ENCODE measurements at places on chromosomes 13 and 19.

DNA sequence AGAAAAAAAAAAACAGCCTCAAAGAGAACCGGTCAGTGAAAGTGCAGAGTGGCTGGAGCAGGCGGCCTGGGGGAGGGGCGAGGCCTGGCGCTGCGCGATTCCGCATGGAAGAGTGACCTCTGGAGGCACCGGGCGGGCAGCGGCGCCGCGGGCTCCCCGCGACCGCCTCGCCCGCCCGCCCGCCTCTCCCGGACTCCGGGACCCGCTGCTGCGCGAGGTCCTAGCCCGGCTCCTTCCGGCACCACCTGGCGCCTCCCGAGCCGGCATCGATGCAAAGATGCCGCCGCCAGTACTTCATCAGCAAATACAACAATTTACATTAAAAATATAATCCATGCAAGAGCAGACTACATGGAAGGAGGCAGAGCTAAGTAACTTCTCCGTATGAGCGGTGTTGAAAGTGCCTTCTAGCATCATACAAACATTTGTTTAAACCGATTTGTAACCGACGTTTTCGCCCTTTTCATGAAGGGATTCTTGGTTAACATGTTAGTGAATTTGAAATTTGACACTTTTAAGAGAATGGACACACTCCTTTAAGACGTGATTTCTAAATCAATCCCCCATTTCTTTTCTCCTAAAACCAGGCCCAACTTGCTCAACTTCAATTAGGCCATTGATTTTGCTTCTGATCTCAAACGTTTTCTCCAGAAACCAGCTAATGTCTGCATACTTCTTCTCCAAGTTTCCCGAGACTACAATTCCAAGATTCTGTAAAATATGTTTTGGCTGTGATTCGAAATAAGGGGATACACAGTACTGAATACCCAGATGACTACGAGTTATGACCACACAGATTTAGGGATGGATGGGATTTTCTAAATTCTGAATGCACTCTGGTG lies 2.1 kb downstream of the EFNB2 start:
- peak; percentile 65 for DNase-seq

GRCh38 chr13:23558675-23559536 lies 11.3 kb upstream of the TNFRSF19 start:
- peak; percentile 31 for DNase-seq

DNA sequence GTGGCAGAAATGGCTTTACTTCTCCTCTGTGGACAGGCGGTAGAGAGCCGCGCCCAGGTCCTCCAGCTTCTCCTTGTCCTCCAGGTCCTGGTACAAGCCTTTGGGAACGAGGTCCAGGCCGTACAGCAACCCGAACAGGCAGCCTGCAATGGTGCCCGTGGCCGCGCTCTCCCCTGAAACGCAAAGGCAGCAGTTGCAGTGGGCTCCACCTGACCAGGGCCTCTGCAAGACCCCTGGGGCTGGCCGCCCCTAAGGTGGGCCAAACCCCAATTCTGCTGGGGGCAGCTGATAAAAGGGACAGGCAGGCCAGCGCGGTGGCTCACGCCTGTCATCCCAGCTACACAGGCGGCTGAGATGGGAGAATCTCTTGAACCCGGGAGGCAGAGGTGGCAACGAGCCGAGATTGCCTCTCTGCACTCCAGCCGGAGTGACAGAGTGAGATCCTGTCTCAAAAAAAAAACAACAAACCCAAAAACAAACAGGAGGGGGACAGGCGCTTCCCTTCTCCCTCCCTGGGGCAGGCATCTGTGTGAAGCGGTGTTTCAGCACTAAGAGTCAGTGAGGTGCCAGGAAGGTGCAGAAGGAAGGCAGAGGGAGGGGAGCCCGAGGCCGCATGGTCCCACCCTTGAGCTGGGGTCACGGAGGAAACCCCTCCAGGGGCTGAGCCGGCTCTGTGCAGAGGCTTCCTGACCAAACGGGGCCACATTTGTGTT lies 30.3 kb downstream of the ADPRHL1 start:
- no peak for DNase-seq

DNA sequence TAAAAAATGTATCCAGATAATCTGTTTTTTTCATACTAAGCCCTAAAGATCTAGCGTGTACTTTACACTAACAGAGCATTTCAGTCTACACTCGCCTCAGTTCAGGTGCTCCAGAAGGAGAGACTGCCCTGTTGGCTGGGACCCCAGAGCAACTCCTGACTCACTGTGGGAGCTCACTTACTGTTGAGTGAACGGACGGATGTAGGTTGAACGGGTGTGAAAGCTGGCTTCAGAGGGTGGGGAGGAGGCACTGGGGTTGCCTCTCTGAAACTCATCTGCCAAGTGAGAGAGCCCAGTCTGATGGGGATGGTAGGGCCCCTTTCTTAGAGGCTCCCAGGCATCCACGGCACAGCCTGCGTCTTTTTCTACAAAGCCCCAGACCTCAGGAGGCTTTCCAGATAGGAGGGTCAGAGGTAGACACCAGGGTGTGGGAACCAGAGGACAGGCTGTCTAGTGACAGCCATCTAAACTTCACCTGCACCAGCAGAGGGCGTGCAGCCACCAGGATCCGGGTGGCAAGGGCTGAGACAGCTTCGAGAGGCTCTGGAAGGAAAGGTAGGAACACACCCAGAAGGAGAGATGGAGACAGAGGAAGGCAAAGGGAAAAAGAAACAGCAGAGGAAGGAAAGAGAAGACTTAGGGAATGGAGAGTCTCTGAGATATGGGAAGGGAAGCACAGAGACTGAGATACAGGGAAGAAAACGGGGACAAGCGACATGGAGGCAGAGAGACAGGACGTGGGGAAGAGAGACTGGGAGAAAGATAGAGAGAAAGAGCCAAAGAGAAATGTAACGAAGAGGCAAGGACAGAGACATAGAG lies 3.7 kb downstream of the KASH5 start:
- DNase-seq, result peak; percentile 91

DNA sequence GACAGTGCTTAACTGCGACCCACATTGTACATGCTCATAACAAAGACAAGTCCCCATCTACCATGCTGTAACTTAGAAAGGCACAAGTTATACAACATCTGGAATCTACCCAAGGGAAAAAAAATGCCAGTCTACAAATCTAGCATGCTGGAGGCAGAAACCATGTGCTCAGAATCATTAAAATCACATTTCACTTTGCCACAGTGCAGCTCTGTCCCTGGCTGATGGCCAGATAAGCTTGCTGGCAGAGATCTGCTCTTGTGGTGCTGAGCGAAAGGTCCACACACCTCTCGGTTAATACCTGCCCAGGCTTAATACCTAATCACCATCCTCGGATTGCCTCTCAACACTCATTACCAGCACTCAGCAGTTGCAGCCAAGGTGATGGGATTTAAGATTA lies 74.1 kb upstream of the UQCRFS1 start:
- no peak for DNase-seq

DNA sequence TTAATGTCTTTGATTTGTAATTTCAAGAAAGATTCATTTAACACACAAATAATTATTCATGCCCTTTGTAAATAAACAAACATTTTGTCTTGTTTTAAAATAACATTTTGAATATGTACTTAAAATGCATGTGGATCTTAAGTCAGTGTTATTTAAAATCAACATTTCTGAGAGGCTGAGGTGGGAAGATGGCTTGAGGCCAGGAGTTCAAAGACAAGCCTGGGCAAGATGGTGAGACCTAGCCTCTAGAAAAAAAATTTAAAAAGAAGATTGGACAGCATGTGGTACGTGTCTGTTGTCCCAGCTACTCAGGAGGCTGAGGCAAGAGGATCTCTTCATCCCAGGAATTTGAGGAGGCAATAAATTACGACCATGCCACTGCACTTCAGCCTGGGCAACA lies 1268.2 kb downstream of the SLITRK1 start:
- no peak for DNase-seq

DNA sequence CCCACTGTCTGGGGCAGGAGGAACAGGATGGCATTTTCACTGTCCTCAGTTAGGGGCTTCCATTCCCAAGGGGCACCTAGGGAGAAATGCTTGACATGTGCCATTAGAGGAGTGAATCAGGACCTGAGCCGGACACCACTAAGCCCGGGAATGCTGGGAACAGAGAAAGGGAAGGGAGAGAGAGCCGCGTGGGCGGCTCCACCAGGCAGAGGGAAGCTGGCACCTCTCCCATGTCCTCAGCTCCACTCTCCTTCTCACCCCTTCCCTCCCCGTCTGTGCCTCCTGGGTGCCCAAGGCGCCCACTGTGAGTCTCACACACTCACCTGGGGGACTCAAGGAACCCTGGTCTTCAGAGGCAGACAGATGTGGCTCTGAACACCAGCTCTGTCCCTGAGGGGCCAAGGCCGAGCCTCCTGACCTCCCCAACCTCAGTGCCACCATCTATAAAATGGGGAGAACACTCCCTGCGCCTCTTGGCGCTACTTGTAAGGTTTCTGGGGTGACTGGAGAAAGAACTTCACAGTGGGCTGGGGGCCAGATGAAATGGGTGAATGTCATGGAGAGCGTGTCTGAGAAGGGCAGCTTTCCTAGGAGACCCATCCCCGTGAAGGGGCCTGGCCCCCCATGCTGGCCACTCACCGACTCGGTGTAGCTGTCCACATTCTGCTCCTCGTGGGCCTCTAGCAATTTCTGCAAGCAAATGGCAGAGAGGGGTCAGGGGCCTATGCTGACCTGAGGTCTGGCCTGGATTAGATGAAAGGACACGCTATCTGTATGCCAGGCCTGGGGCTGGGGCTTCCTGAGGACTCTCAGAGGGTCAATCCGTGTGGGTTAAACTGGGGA lies 5.3 kb upstream of the KPTN start:
- DNase-seq, result no peak

- no peak for DNase-seq
Observed at GRCh38 chr13:78036841-78037240, 118.2 kb upstream of the EDNRB start.

- no peak for DNase-seq
Observed at GRCh38 chr19:41546961-41547360, 29.0 kb upstream of the CEACAM21 start.

- no peak for DNase-seq
Observed at GRCh38 chr13:30113983-30114570, 193.3 kb downstream of the KATNAL1 start.

- DNase-seq, result peak; percentile 56
Observed at GRCh38 chr19:16376649-16377048, 52.0 kb downstream of the KLF2 start.

- no peak for DNase-seq
Observed at GRCh38 chr13:106329941-106330340, 205.5 kb downstream of the EFNB2 start.

- no peak for DNase-seq
Observed at GRCh38 chr19:38877781-38878574, at the start of gene RINL. TSS of gene RINL (minus strand) at chr19:38878275. CDS start at chr19:38876742, 1,533 bp downstream.

- no peak for DNase-seq
Observed at GRCh38 chr13:109712124-109712722, 74.2 kb downstream of the IRS2 start.

- no peak for DNase-seq
Observed at GRCh38 chr13:106161146-106161545, 374.3 kb downstream of the EFNB2 start.

DNA sequence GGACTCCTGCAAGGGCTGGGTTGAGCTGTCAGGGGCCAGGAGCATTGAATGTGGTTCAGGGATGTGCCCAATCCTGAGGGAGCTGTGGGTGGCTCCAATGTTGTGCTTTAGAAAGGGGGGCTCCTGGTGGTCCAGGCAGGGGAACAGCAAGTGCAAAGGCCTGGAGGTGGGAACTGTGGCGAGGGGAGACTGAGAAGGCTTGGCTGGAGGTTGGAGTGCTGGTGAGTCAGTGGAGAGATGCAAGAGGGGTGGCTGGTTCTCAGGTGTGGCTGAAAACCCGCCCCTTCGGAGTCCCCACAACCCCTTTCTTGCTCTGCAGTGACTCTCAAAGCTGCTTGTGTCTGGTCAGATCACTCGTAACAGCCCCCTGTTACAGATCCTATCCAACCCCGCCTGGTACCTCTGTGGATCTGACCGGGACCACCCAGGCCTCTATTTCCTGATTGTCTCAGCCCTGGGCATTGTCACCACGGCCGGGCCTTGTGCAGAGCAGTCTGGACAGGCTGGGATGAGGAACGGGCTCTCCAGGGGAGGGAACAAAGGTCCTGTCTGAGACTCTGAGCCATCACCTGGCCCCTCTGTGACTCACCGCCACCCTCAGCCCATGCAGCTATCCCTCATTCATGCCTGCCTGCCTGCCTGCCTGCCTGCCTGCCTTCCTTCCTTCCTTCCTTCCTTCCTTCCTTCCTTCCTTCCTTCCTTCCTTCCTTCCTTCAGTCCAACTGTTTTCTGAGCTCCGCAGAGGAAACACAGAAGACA lies 1.4 kb upstream of the KCNN1 start:
- no peak for DNase-seq

DNA sequence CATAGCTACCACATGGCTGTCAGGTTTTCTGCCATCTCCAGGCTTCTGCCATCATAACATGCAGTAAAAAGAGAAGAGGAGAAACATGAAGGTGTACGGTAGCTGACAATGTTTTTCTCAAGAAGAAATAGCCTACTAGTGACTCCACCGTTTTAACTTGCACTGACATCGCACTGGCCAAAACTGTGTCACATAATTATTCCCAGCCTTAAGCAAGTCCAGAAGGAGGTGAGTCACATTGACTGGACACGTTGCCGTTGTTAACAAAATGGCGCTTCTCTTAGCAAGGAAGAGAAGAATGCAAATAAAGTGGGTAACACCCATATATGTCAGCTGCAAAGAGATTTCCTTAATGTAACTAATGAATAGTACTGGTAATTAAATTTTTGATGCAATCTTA lies 810.4 kb upstream of the SLC10A2 start:
- DNase-seq, result no peak

DNA sequence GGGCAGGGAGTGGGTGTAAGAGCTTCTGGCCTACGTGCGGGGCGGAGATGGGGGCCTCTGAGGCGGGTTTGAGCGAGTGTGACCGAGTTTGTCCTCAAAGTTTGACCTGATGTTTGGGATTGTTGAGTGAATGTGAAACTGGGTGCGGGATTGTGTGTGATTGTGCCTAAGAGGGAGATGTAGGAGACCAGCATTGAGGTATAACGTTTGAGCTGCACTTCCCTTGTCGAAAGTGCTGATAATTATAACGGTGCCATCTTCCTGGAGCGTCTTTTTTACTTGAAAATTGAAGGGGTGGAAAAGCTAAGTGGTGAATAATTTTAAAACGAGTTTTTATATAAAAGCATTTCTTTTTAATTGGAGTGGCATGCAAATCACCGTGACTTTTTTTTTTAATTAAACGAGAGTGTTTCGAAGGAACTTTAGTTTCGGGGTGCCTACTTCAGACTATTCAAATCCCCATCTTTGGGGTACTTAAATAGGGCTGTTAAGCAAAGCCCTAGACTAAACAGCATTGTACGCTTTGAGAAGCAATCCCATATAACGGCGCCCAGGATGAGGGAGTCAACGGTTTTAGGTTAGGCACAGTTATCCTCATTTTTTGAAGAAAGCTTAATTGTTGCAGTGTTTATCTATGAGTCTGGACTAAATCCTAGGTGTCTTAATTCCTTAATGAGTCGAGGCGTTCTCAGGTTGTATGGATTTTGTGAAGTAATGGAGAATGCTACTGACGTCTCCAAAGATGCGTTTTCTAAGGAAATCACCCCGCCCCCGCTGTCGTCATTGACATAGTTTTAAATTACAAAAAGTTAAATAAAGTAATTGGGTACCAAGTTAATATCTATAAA lies 594 bp downstream of the ZNF146 start:
- DNase-seq, result no peak

- no peak for DNase-seq
Observed at GRCh38 chr19:1938071-1938470, 2.9 kb upstream of the CSNK1G2 start.

- DNase-seq, result peak; percentile 88
Observed at GRCh38 chr19:49937750-49938381, 8.6 kb upstream of the NUP62 start.

GRCh38 chr13:88395804-88396203 lies 724.6 kb downstream of the SLITRK5 start:
- no peak for DNase-seq

GRCh38 chr13:101627556-101627943 lies 175.1 kb downstream of the ITGBL1 start:
- no peak for DNase-seq
